ENCODE measurements at places on chromosomes 7 and 10. TPM values are rescaled to one million over a fixed set of nuclear protein-coding genes. Genes with fewer than 3 reads are reported as not detected.

DNA sequence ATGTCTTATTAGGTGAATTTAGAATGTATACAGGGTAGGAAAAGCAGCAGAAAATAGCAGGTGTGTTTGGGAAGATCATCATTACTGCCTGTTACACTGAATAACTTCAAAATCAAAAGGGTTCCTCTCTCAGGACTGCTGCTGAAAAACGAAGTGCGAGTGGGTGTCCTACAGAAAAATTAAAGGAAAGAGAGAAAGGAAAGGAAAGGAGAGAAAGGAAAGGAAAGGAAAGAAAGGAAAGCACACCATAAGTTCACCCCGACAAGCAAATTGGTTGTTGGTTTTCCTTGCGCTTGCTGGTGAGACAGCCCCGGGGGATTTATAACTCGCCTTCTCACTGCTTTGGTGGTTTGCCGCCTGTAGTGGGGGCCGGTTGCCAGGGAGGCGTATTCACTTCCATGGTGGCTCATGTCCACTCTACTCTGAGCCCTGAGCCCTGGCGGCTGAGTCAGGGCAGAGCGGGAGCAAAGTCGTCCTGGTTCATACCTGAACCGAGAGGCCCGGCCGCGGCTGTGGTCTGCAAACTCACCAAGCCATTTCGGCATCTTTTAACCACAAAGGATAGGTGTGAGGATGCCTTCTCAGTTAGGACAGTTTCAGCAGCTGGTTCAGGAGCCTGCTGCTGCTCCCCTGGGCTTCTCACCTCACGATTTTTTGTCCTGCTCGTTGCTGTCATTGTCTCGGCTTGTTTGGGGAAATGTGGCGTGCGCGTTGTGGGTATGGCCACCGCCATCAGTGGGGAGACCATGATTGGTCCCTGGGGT, 26.1 kb downstream of the INPP5A start:
- no peaks in the 10 kb centered on the region for H3K27me3 ChIP-seq
- H3K4me3 ChIP-seq = no peak overlapping the region
- DNase-seq = no peak
- peaks cover 8% of the 10 kb centered on the region for H3K4me1 ChIP-seq
- H3K27ac ChIP-seq = no peak overlapping the region

Gene RNF133
- total RNA-seq = 0.69 TPM

- H3K4me1 ChIP-seq = peaks cover 19% of the 10 kb centered on the region
- DNase-seq = peak; percentile 69
- H3K36me3 ChIP-seq = peaks cover 29% of the 10 kb centered on the region
- H3K27me3 ChIP-seq = peaks cover 26% of the 10 kb centered on the region
- H3K4me3 ChIP-seq = peak within 1 kb of the TSS; percentile 81
Observed at GRCh38 chr10:77926566-77927401, at the start of gene DLG5. Gene DLG5, minus strand, starts transcription at chr10:77926755. Its CDS starts 235 bp downstream, at chr10:77926520.

Gene GDF2
- total RNA-seq = not detected

Gene CEP55
- total RNA-seq = 52.2 TPM

DNA sequence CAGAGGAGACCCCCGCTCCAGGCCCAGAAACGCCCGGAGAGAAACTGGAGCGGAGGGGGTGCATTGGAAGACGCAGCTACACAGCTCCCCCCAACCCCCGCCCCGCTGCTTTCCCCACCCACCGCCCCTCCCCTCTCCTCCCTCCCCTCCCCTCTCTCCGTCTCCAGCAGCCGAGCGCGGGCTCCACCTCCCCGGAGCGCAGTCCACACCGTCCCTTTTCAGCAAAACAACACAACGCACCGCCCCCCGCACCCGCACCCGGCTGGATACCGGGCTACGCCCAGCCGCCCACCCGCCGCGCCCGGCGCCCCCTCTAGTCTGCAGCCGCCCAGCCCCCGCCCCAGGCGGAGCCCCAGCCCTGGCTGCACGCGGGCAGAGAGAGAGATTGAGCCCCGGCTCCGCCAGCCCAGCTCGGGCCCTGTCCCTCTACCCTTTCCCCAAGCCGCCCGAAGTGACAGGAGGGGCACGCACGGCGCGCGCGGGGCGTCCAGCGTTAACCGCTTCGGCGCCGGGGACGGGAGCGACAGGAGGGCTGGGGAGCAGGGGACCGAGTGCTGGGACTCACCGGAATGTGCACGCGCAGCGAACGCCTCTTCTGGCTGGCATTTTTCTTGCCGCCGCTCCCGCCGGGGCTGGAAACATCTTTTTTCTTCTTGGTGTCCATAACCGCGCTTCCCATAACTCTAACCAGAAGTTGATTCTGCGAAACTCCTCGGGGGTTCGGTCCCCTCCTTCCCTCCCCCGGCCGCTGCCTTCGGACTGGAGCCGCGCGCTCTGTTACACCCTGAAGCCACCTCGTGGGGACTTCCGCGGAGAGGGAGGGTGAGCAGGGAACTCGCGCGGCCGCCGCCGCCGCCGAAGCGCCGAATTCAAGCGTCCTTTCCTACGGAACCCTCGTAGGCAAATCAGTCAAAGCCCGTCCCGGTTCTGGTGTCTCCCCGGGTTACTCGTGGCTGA, 695 bp downstream of the PRKAG2 start:
- peaks cover 27% of the 10 kb centered on the region for H3K36me3 ChIP-seq
- H3K27ac ChIP-seq = peak overlapping the region; percentile 44

Gene SKIDA1
- 0.40 TPM for total RNA-seq

GRCh38 chr10:3331690-3332230, 159.2 kb upstream of the PITRM1 start:
- DNase-seq = no peak
- no peak overlapping the region for H3K4me3 ChIP-seq
- peaks cover 24% of the 10 kb centered on the region for H3K27me3 ChIP-seq
- H3K4me1 ChIP-seq = peaks cover 9% of the 10 kb centered on the region

Gene DNAJC12
- total RNA-seq = 1.1 TPM

DNA sequence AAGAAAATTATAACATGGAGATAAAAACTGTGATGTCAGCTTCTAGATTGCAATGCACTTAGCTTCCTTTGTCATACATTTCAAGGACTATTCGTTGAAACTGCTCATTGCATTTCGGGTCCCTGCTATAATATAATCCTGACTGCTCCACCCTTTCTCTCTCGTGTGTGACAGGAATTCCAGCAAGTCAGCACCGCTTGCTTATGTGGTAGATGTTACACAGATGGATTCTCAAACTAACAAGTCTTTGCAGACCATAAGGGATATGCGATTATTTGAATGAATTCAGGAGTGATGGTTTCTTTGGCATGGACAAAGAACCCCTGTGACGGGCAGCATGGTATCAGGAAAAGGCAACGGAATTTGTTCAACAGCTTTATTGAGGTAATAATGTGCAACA, 184.0 kb downstream of the GRID1 start:
- H3K4me1 ChIP-seq = no peaks in the 10 kb centered on the region
- H3K4me3 ChIP-seq = no peak overlapping the region
- peaks cover 63% of the 10 kb centered on the region for H3K27me3 ChIP-seq
- no peak for DNase-seq

Data from Calu3 (cell line).